HuH-7 (cell line): ENCODE measurements at places on chromosomes 16 and 17.

DNA sequence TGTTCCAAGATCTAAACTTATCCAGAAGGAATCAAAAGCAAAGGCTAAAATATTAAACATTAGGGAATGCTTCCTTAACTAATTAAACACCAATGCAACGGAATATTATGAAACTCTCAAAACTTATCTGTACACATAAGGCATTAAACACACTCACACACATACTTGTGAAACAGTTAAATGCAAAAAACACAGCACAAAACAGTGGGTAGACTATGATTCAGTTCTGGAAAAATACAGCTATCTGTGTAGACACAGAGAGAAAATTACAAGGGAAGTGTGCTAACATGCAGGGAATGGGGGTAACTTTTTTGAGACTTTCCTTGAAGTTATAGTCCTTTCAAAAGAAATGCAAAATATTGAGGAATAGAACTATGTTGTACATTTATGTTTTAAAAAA is 36.7 kb upstream of the CCL1 start:
- no peak for DNase-seq

GRCh38 chr16:11657556-11657955 is 10.7 kb upstream of the SNN start:
- no peak for DNase-seq

DNA sequence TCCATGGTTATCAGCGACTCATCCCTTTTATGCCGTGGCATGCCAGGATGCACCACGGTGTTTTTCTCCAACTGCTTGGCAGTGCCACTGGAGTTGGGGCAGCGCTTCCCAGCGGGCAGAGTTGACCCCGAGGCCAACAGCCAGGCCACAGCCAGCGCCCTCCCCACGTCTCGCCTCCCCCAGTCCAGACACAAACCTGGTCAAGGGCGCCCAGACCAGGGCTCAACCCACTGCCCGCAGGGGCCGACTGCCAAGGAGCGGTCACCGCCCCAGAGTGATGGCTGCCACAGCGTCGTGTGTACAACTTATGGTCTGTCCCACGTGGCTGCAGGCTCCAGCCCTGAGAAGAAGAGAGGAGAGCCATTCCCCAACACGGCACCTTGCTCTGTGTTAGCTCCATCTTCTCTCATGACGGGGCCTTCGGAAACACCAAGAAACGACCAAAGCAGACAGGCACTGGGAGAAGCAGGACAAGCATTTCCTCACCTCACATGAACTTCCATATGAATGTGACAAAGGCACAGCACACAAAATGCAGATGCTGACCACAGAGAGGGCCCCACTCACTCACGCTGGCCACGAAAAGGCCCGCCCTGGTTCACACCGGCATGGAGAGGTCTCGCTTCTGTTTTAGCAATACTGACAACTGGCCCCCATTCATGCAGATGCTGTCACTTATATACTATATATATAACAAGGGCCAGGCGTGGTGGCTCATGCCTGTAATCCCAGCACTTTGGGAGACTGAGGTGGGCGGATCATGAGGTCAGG is 27.0 kb downstream of the AXIN1 start:
- no peak for DNase-seq

GRCh38 chr16:21647562-21648164 is 4.7 kb downstream of the IGSF6 start:
- DNase-seq, result no peak

DNA sequence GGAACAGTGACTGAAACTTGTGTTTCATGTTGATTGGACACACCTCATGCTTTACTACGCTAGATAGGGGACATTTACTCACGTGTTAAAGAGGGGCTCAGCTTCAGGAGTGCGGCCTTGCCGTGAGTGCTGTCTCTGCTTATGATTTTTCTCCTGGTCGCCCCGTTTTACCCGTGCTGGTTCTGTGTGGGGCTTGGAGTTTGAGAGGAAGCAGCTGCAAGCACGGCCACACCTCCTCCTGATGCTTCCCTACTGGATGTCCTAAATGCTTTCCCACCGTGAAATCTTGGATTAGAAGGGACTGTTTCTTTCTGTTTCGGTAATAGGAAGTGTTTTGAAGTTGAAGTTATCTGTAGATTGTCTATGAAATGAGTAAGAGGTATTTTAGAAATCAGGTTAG is 54.0 kb upstream of the ZNF750 start:
- DNase-seq, result no peak

DNA sequence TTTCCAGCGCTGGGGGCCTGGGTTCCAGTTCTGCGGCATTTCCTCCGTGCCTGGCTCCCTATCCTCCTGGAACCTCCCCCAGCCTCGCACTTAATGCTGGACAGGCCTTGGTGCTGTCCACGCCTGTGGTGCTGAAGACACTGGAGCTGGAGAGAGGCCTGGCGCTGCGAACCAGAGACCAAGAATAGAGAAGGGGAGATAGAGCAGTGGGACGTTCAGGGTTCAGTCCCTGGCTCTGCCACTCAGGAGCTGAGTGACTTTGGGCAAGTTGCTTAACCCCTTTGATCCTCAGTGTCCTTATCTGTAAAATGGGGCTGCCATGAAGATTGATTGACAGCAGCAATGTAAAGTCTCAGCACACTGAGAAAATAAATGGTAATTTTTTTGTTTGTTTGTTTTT is 11.9 kb downstream of the SBK1 start:
- peak; percentile 66 for DNase-seq

GRCh38 chr17:14595656-14596055 is 294.8 kb downstream of the HS3ST3B1 start:
- DNase-seq, result no peak

GRCh38 chr16:8740775-8741355 is 56.6 kb downstream of the TMEM186 start:
- DNase-seq, result peak; percentile 78

GRCh38 chr16:70465999-70466804 is 11.8 kb downstream of the FCSK start:
- DNase-seq, result peak; percentile 76

GRCh38 chr16:59410451-59410850 is 676.3 kb upstream of the GOT2 start:
- no peak for DNase-seq
